ENCODE measurements at places on chromosomes 1 and 21.

DNA sequence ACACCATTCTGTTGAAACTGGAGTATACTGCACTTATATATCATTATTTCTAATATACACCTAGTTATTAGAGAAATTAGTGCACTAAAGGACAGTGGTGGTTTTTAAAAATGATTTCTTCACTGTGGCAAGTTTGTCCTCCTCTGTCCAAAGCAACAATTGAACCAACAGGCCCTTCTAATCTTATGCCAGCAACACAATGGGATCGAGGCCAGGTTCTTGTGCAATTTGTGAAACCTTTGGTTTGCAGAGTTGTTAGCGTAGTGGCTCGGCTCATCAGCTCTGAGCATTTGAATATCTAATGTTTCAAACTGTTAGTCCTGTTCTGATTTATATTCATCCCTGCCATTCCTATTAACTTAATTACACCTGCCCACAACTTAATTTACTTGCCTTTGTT is 9.9 kb upstream of the LRRC39 start:
- no peak for DNase-seq

GRCh38 chr21:27224169-27224568 is 257.3 kb upstream of the ADAMTS5 start:
- DNase-seq: no peak

- no peak for DNase-seq
These were observed 66.3 kb downstream of the ARHGEF10L start for GRCh38 chr1:17605582-17606344.

DNA sequence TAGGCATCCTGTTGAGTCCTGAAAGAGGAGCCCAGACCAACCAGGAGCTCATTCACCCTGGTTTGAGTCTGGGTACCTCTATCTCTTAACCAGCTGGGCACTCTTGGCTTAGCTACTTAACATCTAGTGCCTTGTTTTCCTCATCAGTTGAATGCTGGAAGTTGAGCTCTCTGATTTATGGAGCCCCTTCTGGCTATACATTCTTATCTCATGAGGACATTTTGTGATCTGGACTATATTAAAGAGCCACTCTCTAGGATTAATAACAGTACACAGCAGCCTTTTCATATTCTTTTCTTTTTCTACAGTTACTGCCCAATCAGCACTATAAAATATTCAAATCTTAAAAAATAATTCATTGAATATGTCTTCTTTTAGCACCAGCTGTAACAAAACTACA is 296.9 kb upstream of the RUNX1 start:
- no peak for DNase-seq

GRCh38 chr1:5974631-5975030 is 17.6 kb downstream of the NPHP4 start:
- no peak for DNase-seq

DNA sequence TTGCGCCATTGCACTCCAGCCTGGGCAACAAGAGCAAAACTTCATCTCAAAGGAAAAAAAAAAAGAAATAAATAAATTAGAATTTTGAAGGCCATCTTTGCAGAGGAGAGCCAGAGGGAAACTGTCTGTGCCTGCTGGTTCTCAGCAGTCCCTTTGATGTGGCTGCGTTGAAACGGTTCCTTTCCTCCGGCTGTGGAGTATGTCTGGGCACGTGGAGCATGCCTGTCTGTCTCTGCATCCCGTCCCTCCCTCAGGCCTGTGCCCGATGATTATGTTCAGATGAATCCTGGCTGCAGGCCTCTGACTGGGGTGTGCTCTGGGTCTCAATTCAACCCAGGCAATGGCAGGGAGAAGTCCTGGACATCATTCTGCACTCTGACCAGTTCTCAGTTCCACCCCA is 33.4 kb downstream of the KIAA1614 start:
- no peak for DNase-seq

- no peak for DNase-seq
These were observed 1.4 kb downstream of the KIAA0319L start for GRCh38 chr1:35555601-35556477.

DNA sequence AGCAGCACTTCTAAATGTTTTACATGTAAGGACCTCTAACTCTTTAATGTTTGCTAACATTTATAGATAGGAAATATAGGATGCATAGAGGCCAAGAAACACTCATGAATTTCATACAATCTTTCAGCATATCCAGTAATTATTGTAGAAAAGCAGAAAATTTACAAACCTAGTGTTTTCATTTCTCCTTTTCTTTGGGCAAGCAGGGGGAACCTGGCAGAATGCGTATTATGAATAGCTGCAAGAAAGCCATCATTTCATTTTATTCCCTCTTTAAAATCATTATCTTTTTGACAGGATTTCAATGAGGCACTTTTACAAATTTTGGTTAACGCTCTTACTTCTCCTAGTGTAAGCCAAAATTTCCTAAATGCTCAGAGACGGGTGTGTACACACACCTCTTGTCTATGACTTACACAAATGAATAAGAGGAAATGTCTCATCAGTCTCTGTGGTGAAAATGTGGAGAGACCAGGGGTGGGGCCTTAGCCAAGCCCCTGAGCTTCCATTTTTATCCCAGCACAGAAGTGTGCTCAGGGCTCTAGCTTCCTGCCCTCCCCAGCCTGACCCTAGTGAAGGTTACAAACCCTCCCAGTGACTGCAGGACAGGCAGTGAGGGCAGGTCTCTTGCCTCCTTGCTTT is 91.6 kb downstream of the LRRC8C start:
- DNase-seq: no peak

DNA sequence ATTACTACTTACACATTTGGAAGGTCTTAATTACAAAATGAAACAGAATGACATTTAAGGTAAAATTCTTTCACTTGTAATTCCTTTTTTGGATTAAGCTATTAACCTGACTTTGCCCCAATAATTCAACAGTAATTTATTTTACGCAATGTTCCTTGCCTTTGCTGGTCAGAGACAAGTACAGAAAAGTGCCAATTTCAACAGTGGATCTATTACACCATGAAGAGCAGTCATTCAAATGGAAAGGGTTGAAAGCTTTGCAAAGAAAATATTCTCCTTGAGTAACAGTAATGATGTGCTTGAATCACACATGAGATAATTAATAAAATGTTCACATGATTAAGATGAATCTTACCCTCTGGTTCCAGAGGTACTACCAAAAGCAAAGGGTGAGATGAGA is 84.7 kb downstream of the APP start:
- no peak for DNase-seq

GRCh38 chr1:198640174-198640573 is 1.3 kb downstream of the PTPRC start:
- no peak for DNase-seq

GRCh38 chr1:37722181-37723071 is 30.1 kb downstream of the CDCA8 start:
- no peak for DNase-seq

- no peak for DNase-seq
These were observed 81.5 kb downstream of the SELENOF start for GRCh38 chr1:86832433-86832832.

DNA sequence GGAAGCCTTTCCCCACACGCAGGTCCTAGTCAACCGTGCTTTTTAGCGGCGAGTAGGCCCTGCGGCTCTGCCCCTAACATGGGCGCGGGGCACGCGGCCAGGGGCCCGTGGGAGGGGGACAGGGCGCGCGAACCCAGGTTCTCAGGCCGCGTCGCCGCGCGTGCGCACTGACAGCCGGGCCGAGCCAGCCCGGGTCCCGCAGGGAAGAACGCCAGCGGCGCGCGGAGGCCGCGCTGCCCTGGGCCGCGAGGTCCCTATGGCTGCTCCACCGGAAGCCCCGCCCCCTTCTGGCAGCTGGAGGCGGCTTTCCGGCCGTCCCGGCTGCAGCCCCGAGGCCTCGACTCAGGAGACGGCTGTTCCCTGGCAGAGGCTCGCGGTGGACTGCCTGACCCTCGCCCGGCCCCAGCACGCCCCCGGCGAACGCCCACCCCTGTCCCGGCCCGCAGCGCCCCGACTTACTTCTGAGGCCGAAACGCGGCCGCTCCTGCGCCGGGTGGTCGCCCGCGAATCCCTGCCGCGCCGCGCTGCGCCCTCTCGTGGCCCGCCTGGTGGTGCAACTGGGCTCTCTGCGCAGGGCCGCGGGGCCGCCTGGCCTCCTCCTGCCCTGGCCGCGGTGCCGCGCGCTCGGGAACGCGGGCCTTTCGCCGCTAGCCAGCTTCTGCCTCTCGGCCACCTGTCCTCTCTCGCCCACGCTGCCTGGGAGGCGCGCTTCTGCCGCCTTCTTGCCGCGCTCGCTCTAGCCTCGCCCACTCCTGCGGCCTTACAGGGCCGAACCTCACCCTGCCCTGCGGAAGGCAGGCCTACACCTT is 16.6 kb upstream of the RIPPLY3 start:
- peak; percentile 73 for DNase-seq

GRCh38 chr1:170703591-170703990 is 39.7 kb downstream of the PRRX1 start:
- DNase-seq: no peak

DNA sequence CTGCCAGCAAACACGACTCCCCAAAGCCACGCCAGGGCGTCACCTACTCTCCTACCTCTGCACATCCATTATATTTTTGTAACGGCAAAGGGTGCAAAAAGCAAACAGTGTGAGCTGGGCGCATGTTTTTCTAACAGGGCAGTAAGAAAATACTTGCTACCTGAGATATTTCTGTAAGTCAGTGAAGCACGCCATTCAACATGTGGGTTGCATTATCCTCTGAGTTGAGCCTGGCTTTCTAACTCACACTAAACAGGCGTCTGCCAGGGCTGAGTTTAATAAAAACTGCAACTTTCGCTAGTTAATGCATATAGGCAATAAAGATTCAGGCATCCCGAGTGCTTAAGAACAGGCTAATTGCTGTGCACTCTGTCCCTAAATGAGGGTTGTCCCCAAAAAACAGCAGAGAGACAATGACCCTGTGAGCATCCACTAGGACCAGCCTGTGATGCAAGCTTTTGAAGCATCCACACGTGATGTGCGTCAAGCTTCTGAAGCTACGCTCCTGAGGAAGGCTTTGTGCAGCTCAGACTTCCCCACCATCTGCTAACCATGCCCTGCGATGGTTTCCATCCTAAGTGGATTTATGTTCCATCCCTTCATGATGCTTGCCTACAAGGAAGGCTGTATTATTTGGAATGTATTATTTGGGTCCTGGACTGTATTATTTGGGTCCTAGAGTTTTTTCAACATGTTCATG is 70.0 kb upstream of the SIM2 start:
- no peak for DNase-seq

GRCh38 chr1:29234471-29234870 is 1.9 kb upstream of the PTPRU start:
- no peak for DNase-seq

GRCh38 chr1:56133522-56134472 is 445.6 kb downstream of the PLPP3 start:
- no peak for DNase-seq
